ENCODE measurements at places on chromosomes 16 and 17.

GRCh38 chr16:62157544-62157943 is 121.3 kb upstream of the CDH8 start:
- H3K36me3 ChIP-seq: no peaks in the 10 kb centered on the region
- H3K27ac ChIP-seq: no peak overlapping the region
- DNase-seq: no peak
- H3K27me3 ChIP-seq: no peaks in the 10 kb centered on the region

DNA sequence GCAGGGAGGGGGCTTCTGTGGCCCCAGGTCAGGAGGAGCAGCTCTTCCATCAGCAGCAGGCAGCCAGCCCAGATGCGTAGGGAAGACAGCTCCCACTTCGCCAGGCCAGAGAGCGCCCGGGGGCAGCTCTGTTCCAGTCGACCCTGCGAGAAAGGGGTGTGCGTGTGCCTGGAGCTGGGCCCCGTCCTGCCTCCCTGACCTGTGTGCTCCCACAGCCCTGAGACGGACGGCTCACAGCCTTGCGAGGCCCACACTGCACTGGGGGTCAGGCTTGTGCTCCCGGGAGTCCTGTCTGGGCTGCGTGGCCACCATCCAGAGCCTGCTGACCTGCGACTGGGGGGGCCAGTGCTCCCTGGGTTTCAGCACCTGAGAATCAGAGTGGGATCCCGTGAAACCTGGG is 469 bp upstream of the MSLN start:
- DNase-seq: no peak
- H3K4me1 ChIP-seq: peaks cover 16% of the 10 kb centered on the region
- no peak overlapping the region for H3K4me3 ChIP-seq
- H3K36me3 ChIP-seq: no peaks in the 10 kb centered on the region
- no peak overlapping the region for H3K27ac ChIP-seq

GRCh38 chr17:12358477-12358876 is 307.2 kb upstream of the MYOCD start:
- no peaks in the 10 kb centered on the region for H3K4me1 ChIP-seq
- H3K4me3 ChIP-seq: no peak overlapping the region
- H3K27ac ChIP-seq: peak overlapping the region; percentile 47
- DNase-seq: peak; percentile 33
- no peaks in the 10 kb centered on the region for H3K27me3 ChIP-seq
- no peaks in the 10 kb centered on the region for H3K36me3 ChIP-seq

- H3K27me3 ChIP-seq: no peaks in the 10 kb centered on the region
- no peaks in the 10 kb centered on the region for H3K4me1 ChIP-seq
- DNase-seq: no peak
- no peak overlapping the region for H3K27ac ChIP-seq
- H3K36me3 ChIP-seq: peaks cover 34% of the 10 kb centered on the region
Measured at GRCh38 chr16:883340-883739, 82.8 kb upstream of the GNG13 start.

DNA sequence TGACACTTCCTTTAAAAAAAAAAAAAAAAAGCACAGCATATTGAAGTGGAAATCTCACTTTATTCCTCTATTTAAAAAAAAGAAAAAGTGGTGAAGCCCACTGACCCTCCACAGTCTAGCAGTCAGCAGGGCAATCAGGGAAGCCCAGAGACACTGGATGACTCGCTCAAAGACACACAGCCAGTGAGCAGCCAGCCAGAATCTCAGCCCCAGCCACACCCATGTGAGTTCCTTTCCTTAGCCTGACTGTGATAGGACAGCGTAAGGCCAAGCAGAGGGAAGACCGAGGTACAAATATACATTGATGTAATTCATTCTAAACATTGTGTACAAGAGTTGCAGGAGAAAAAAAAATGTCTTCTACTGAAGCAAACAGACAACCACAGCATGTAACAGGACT is 22.5 kb downstream of the XPO6 start:
- H3K27ac ChIP-seq: no peak overlapping the region
- peaks cover 65% of the 10 kb centered on the region for H3K4me1 ChIP-seq
- no peak overlapping the region for H3K4me3 ChIP-seq
- no peaks in the 10 kb centered on the region for H3K27me3 ChIP-seq
- DNase-seq: no peak
- no peaks in the 10 kb centered on the region for H3K36me3 ChIP-seq

- H3K36me3 ChIP-seq: no peaks in the 10 kb centered on the region
- no peak overlapping the region for H3K4me3 ChIP-seq
- H3K27me3 ChIP-seq: no peaks in the 10 kb centered on the region
- H3K27ac ChIP-seq: no peak overlapping the region
Measured at GRCh38 chr17:36900160-36900512, 37.1 kb upstream of the LHX1 start.
